Activated CD4-positive, alpha-beta memory T cell treated with anti-CD3 and anti-CD28 coated beads for 36 hours (primary cell): ENCODE measurements at places on chromosomes 2 and 18. TPM values are rescaled to one million over a fixed set of nuclear protein-coding genes. Genes with fewer than 3 reads are reported as not detected.
A peak's percentile ranks its signal among the peaks of the same experiment; 100 is the strongest.

- DNase-seq = no peak
Observed at GRCh38 chr18:51953521-51953920, 386.5 kb upstream of the DCC start.

- DNase-seq = peak; percentile 67
Observed at GRCh38 chr2:44118257-44118656, 50.4 kb upstream of the PPM1B start.

DNA sequence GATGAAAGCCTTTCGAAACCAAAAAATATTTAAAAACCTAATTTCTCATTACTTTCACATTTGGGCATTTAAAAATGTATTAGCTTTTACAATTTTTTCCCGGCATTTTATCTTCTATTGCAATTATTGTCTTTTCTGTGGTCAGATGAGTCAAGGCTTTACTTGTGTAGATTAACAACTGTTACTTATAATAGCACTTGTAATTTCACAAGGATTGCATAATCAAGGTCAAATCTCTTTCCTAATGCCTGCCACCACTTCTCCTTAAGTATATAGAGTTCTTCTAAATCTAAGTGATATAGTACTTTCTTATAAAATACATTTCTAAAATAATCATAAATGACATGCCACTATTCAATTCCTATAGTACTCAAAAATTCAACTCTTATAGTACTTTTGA lies 67.2 kb downstream of the SLC8A1 start:
- no peak for DNase-seq

GRCh38 chr2:169964740-169965139 lies 137.5 kb downstream of the UBR3 start:
- no peak for DNase-seq

GRCh38 chr2:128727404-128727803 lies 408.7 kb upstream of the HS6ST1 start:
- DNase-seq = no peak

DNA sequence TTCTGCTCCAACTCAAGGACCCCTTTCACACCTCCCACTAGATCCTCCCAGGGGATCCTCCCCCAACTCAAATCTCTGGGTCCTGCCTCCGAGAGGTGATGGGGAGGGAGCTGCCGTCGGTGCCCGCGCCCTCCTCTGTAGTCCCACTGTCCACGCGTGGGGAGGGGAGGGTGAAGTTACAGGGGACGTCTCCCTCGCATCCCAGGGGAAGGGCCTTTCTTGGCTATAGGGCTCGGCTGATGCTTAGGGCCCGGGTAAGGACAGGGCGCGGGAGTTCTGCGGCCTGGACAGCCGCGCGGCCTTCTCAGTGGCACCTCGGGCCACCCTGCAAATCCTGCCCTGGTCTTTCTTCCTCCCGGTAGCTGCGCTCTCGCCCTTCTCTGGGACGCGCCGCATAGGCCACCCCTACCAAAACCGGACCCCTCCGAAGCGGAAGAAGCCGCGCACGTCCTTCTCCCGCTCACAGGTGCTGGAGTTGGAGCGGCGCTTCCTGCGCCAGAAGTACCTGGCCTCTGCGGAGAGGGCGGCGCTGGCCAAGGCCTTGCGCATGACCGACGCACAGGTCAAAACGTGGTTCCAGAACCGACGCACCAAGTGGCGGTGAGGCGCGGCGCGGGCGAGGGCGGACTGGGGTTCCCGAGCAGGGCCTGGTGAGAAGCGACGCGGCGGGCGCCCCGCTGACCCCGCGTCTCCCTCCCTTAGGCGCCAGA lies 1.2 kb downstream of the TLX2 start:
- no peak for DNase-seq

- DNase-seq = peak; percentile 86
Observed at GRCh38 chr18:77106331-77106730, 26.3 kb downstream of the MBP start.

GRCh38 chr2:85248773-85249509 lies 78.8 kb downstream of the TGOLN2 start:
- no peak for DNase-seq

DNA sequence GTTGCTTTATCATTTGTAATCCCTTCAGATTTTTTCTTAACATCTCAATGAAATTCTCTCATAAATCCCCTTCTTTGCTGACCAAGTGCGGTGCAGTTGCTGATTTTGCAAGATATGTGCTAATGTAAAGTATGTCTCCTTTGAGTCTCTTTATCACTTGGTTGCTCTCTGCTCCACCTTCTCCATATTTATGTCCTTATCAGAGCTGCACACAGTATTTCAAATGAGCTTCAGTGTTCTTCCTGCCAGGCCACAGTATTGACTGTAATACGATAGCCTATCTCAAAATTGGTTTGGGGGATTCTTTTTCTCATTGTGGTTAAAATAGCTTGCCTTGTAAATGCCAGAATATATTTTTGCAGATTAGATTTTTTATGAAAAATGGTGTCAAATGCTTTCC lies 32.2 kb downstream of the MAIP1 start:
- DNase-seq = no peak

Gene SMYD1
- not detected for total RNA-seq

Gene TMEM37
- total RNA-seq = not detected

Gene UGT1A5
- total RNA-seq = not detected
